Smooth muscle cell of the coronary artery (primary cell): ENCODE measurements at places on chromosomes 2 and 18. TPM values are rescaled to one million over a fixed set of nuclear protein-coding genes. Genes with fewer than 3 reads are reported as not detected.

Gene KIF5C
- 0.08 and 0.12 TPM in 2 replicates for total RNA-seq

Gene CABYR
- 2.0 and 3.4 TPM in 2 replicates for total RNA-seq

Gene SERPINB13
- total RNA-seq, result not detected in 2 replicates

Gene LTBP1
- 258 and 326 TPM in 2 replicates for total RNA-seq

Gene ARMC9
- total RNA-seq, result 93.4 and 147 TPM in 2 replicates

Gene CAPG
- 56.0 and 78.2 TPM in 2 replicates for total RNA-seq

Gene RTP5
- total RNA-seq, result not detected in 2 replicates

Gene OSBPL6
- 0.47 and 0.98 TPM in 2 replicates for total RNA-seq

Gene GULP1
- 4.1 and 17.1 TPM in 2 replicates for total RNA-seq

Gene RUFY4
- 0.08 TPM in 1 of 2 replicates, not detected in the other for total RNA-seq

Gene EFHD1
- 0.23 and 0.30 TPM in 2 replicates for total RNA-seq

Gene NT5C1B
- total RNA-seq, result not detected in 2 replicates

Gene SAG
- not detected in 2 replicates for total RNA-seq

Gene GAREM2
- 0.35 and 1.1 TPM in 2 replicates for total RNA-seq

Gene SCYGR3
- not detected in 2 replicates for total RNA-seq

Gene SCYGR4
- under 0.01 TPM in 1 of 2 replicates, not detected in the other for total RNA-seq

Gene CKAP2L
- total RNA-seq, result 0.94 and 2.1 TPM in 2 replicates

Gene GREB1L
- 0.12 and 0.23 TPM in 2 replicates for total RNA-seq

Gene LINC00305
- total RNA-seq, result not detected in 2 replicates

Gene FAM117B
- 1.4 and 1.6 TPM in 2 replicates for total RNA-seq

Gene NETO1
- not detected in 2 replicates for total RNA-seq
